Transverse colon (tissue), 4 donors: ENCODE measurements at places on chromosomes 1 and 21. TPM values are rescaled to one million over a fixed set of nuclear protein-coding genes. Genes with fewer than 3 reads are reported as not detected.

DNA sequence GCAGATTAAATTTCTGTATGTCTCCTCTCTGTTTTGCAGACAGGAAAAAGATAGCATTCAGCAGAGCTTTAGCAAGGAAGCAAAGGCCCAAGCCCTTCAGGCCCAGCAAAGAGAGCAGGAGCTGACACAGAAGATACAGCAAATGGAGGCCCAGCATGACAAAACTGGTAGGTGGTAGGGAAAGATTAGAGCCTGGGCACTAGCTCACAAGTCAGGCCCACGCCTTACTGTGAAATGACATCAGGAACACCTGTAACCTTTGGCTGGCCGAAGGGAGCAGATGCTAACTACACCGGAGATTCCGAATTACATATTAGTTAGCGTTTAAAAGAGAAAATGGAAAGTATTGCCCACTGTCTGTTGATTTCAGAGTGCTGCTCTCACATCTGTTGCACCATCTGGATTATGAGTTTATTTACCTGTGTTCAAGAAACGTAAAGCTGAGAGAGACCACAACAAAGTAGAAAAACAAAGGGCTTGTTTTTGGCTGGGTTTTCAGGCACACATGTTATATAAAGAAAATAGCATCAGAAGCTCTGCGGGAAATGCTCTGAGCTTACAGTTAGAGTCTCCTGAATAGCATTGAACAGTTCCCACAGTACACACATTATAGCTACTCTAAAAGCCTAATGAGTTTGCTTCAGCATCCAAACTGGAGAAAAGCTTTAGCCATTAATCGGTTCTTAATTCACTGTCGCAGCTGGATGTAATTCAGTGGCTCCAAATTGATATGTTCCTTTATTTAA is 160.0 kb downstream of the SDCCAG8 start:
- DNase-seq = no peak
- no peak overlapping the region for H3K27ac ChIP-seq
- H3K36me3 ChIP-seq = no peaks in the 10 kb centered on the region
- H3K4me1 ChIP-seq = no peaks in the 10 kb centered on the region
- H3K27me3 ChIP-seq = no peaks in the 10 kb centered on the region

DNA sequence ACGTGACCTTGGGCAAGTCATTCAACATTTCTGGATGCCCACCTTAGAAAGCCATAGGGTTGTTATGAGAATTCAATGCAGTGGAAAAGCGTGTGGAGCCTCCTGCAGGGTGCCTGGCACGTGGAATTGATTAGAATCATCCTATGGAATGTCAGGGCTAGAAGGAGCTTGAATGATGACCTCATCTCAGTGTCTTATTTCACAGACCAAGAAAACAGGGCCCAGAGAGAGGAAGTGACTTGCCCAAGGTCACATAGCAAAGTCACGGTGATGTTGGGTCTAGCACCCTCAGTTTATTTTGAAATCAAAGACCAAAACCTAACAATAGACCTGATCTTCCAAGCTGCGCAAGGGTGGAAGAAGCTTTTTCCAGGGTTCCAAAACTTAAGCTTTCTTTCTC is 6.0 kb downstream of the TRABD2B start:
- H3K4me1 ChIP-seq = no peaks in the 10 kb centered on the region
- no peak overlapping the region for H3K4me3 ChIP-seq
- H3K36me3 ChIP-seq = no peaks in the 10 kb centered on the region
- peaks cover 14% of the 10 kb centered on the region for H3K27me3 ChIP-seq
- no peak overlapping the region for H3K27ac ChIP-seq

- H3K4me3 ChIP-seq = no peak overlapping the region
- no peak for DNase-seq
- H3K36me3 ChIP-seq = no peaks in the 10 kb centered on the region
- no peaks in the 10 kb centered on the region for H3K27me3 ChIP-seq
Measured at GRCh38 chr1:94709891-94710581, 110.1 kb upstream of the SLC44A3 start.

GRCh38 chr1:26597629-26598039 is 68.1 kb downstream of the RPS6KA1 start:
- H3K27ac ChIP-seq = no peak overlapping the region
- H3K4me3 ChIP-seq = no peak overlapping the region
- H3K27me3 ChIP-seq = no peaks in the 10 kb centered on the region
- H3K4me1 ChIP-seq = peaks cover 3% of the 10 kb centered on the region

GRCh38 chr1:47411436-47411835 is 4.6 kb upstream of the FOXE3 start:
- H3K4me1 ChIP-seq = no peaks in the 10 kb centered on the region
- no peak overlapping the region for H3K4me3 ChIP-seq
- no peak overlapping the region for H3K27ac ChIP-seq

- no peaks in the 10 kb centered on the region for H3K4me1 ChIP-seq
- H3K4me3 ChIP-seq = no peak overlapping the region
- DNase-seq = no peak
- H3K27ac ChIP-seq = no peak overlapping the region
Measured at GRCh38 chr1:78088015-78088414, 42.2 kb downstream of the GIPC2 start.

- no peak overlapping the region for H3K4me3 ChIP-seq
- no peaks in the 10 kb centered on the region for H3K36me3 ChIP-seq
- no peak overlapping the region for H3K27ac ChIP-seq
- DNase-seq = no peak
- peaks cover 25% of the 10 kb centered on the region for H3K27me3 ChIP-seq
Measured at GRCh38 chr1:37673920-37674319, 18.4 kb upstream of the CDCA8 start.

DNA sequence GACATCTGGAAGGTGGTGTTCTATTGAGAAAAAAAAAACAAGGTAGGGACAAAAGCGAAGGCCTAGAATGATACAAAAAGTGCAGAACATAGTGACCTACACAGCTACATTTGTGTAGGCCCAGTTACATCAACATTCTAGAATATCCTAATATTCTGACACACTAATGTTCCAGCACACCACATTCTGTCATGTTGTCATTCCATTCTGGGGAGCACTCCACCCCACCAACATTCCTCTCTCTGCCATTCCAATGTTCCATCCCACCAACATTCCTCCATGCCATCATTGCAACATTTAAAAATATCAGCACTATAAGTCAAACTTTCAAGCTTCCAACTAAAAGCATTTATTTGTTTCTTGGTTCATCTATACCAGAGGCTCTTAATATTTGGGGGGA is 28.5 kb downstream of the COA7 start:
- no peaks in the 10 kb centered on the region for H3K36me3 ChIP-seq
- no peak for DNase-seq
- H3K27me3 ChIP-seq = no peaks in the 10 kb centered on the region
- no peaks in the 10 kb centered on the region for H3K4me1 ChIP-seq
- H3K27ac ChIP-seq = no peak overlapping the region

The LCE1B gene
- not detected for total RNA-seq

The PPIAL4G gene
- total RNA-seq = not detected

The TTC24 gene
- not detected for total RNA-seq

The MSH4 gene
- total RNA-seq = 0.48 TPM
